ENCODE measurements at places on chromosomes 11 and 22.

- peak; percentile 34 for DNase-seq
Observed at GRCh38 chr11:36130401-36130800, 158.8 kb downstream of the COMMD9 start.

- DNase-seq: peak; percentile 86
Observed at GRCh38 chr11:88414385-88414861, 76.9 kb upstream of the CTSC start.

DNA sequence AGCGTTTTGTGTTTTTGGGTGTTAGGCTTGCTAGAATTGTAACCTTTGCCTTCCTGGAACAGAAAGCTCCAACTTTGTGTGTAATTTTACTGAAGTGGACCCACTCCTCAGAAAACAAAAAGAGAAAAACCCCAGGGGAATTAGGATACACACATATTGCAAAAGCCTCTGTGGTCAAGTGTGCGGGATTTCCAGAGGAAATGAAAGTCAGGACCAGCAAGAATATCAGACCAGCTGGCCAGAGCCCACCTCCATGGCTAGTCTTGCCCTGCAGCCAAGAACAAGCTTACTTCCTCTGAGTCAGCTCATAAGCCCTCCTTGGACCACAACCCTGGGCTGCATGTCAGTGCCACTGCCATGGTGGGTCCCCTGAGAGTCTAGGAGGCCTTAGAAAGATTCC lies 37.0 kb upstream of the FTH1 start:
- DNase-seq: no peak

- DNase-seq: no peak
Observed at GRCh38 chr11:11996321-11997048, 11.9 kb downstream of the DKK3 start.

DNA sequence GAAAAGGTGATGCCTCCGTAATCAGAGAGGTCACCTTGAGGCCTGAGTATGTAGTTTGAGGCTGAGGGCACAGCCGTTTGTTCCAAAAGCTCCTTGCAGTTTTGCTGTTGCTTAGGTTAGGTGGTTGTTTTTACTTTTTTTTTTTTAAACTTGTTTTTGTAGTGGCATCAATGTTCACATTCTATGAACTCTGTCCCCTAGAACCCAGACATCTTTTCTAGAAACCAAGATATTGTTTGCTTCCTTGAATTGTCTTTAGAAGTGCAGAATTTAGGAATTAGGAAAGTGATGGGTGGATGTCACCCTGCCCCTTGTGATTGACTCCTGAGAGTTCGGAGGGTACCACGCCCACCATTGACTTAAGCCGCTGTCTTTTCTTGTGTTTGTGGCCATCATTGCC lies 35.7 kb upstream of the ETS1 start:
- DNase-seq: no peak

DNA sequence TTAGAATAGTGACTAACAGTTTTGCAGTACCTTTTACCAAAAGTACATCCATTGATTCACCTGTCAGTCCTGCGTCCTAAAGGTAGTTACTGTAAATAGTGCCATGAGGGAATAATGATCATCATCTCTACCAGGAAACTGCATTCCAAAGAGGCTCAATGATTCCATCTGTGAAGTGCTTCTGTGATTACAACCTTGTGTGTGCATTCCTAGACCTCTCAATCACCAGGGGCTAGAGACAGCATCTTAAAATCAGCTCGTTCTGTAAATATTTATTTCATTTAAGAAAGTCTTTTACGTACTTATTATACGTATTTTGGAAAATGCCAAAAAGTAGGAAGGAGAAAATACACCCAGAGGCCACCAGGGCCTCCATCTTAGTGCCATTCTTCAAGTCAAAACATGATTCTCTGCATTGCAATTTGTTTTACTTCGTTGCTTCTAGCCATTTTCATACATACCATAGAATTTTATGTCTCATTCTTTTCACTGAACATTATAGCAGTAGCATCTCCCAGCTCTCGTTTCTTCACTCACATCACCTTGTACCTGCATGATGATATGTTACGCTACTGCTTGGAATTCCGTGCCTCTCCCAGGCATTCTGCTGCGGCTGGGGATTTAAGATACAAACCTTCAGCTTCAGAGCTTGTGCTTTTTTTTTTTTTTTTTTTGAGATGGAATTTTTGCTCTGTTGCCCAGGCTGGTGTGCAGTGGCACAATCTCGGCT lies 117.0 kb downstream of the SEZ6L start:
- no peak for DNase-seq

- DNase-seq: no peak
Observed at GRCh38 chr11:4581443-4581842, at the start of gene OR52I2. Gene OR52I2 (plus strand): TSS chr11:4581743.

DNA sequence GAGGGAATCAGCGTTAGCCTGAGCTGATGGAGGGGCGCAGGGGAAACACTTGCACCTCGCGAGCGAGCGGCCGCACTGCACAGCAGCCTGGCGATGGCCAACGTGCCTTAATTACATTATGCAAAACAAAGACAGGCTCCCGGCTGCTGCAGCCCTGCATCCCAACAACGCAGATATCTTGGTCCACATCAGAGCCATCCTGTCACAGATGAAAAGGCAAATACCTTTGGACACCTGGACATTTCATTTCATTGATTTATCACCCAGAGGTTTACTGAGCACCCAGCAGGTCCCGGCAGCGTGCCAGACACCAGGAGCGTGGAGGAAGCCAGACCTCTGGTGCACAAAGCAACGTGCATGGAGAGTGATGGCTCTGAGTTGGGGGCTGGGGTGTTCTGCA lies 843.0 kb downstream of the TBC1D22A start:
- DNase-seq: no peak

GRCh38 chr11:104402812-104403521 lies 239.0 kb upstream of the PDGFD start:
- DNase-seq: no peak

- DNase-seq: no peak
Observed at GRCh38 chr22:46139895-46140350, 10.4 kb upstream of the PPARA start.

GRCh38 chr11:70077411-70078094 lies 564 bp upstream of the ANO1 start:
- DNase-seq: no peak

GRCh38 chr11:110356762-110357671 lies 60.6 kb upstream of the RDX start:
- DNase-seq: no peak
